Endothelial cell of umbilical vein (primary cell): ENCODE measurements at places on chromosomes 2 and 18. TPM values are rescaled to one million over a fixed set of nuclear protein-coding genes. Genes with fewer than 3 reads are reported as not detected.
A peak's percentile ranks its signal among the peaks of the same experiment; 100 is the strongest.

GRCh38 chr2:84077496-84077895, 381.6 kb downstream of the SUCLG1 start:
- no peaks in the 10 kb centered on the region for H3K27me3 ChIP-seq
- H3K27ac ChIP-seq = no peak overlapping the region
- peak; percentile 1 for DNase-seq
- H3K4me1 ChIP-seq = no peaks in the 10 kb centered on the region
- no peaks in the 10 kb centered on the region for H3K36me3 ChIP-seq

The ZNF2 gene
- total RNA-seq = 4.2 and 4.4 TPM in 2 replicates

The CROCC2 gene
- total RNA-seq = not detected in 2 replicates

The TSPYL6 gene
- total RNA-seq = not detected in 2 replicates
